Osteoblast (primary cell): ENCODE measurements at places on chromosomes 4 and X. TPM values are rescaled to one million over a fixed set of nuclear protein-coding genes. Genes with fewer than 3 reads are reported as not detected.

The TRAM1L1 gene
- 4.3 and 8.5 TPM in 2 replicates for total RNA-seq

The UGT2B11 gene
- not detected in 2 replicates for total RNA-seq

The CDKL2 gene
- total RNA-seq = 0.72 and 0.88 TPM in 2 replicates

The SMARCA1 gene
- 44.8 and 58.6 TPM in 2 replicates for total RNA-seq

The SLC2A9 gene
- 2.5 and 3.5 TPM in 2 replicates for total RNA-seq

The CBLL2 gene
- under 0.01 TPM in 2 replicates for total RNA-seq

The ERAS gene
- total RNA-seq = not detected in 2 replicates

The GAGE1 gene
- not detected in 2 replicates for total RNA-seq

The LNX1 gene
- 6.2 and 9.8 TPM in 2 replicates for total RNA-seq

The PAGE4 gene
- total RNA-seq = not detected in 2 replicates

The NAP1L3 gene
- 12.4 and 14.1 TPM in 2 replicates for total RNA-seq

The JAKMIP1 gene
- total RNA-seq = not detected in 2 replicates

The RCHY1 gene
- total RNA-seq = 20.0 and 27.9 TPM in 2 replicates

The TMEM175 gene
- total RNA-seq = 12.4 and 13.8 TPM in 2 replicates

The MAGEA12 gene
- total RNA-seq = not detected in 2 replicates

The CXCL11 gene
- total RNA-seq = not detected in 2 replicates

The GABRB1 gene
- total RNA-seq = not detected in 2 replicates

The CYSLTR1 gene
- total RNA-seq = under 0.01 TPM in 1 of 2 replicates, not detected in the other

The MAGEE2 gene
- total RNA-seq = not detected in 2 replicates

The CITED1 gene
- total RNA-seq = not detected in 2 replicates

The CLIC2 gene
- 1.1 and 1.2 TPM in 2 replicates for total RNA-seq

The LRAT gene
- total RNA-seq = not detected in 2 replicates

The GAGE12E gene
- not detected in 2 replicates for total RNA-seq

The PDGFRA gene
- total RNA-seq = 316 and 373 TPM in 2 replicates

The MCUB gene
- 22.8 and 36.5 TPM in 2 replicates for total RNA-seq

The ARHGAP4 gene
- 0.88 and 1.4 TPM in 2 replicates for total RNA-seq
